Activated CD8-positive, alpha-beta T cell treated with anti-CD3 and anti-CD28 coated beads for 36 hours (primary cell): ENCODE measurements at places on chromosomes 2 and 18. TPM values are rescaled to one million over a fixed set of nuclear protein-coding genes. Genes with fewer than 3 reads are reported as not detected.
A peak's percentile ranks its signal among the peaks of the same experiment; 100 is the strongest.

- no peak overlapping the region for H3K4me3 ChIP-seq
- peaks cover 40% of the 10 kb centered on the region for H3K27me3 ChIP-seq
- H3K27ac ChIP-seq = no peak overlapping the region
- DNase-seq = no peak
- H3K4me1 ChIP-seq = peaks cover 12% of the 10 kb centered on the region
These were observed 2.0 kb upstream of the TUBB6 start for GRCh38 chr18:12305930-12306629.

DNA sequence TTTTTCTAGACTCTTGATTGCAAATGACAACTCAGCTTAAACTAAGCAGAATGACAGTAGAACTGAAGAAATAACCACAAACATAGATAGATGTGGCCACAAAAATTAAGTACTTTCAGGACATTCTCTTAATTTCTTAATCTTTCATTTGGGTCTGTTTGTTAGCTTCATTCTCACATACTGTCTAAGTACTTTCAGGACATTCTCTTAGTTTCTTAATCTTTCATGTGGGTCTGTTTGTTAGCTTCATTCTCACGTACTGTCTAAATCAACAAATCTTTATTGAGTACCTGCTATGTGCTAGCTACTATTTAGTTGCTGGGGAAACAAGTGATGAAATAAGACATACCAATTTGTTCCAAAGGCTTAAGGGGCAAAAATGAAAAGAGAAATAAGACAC, 35.1 kb downstream of the FAM117B start:
- H3K4me3 ChIP-seq = peak overlapping the region; percentile 60
- H3K27ac ChIP-seq = peak overlapping the region; percentile 81
- DNase-seq = no peak
- no peaks in the 10 kb centered on the region for H3K27me3 ChIP-seq
- peaks cover 19% of the 10 kb centered on the region for H3K36me3 ChIP-seq

- no peak overlapping the region for H3K4me3 ChIP-seq
- H3K27me3 ChIP-seq = no peaks in the 10 kb centered on the region
- H3K27ac ChIP-seq = no peak overlapping the region
- no peak for DNase-seq
- H3K36me3 ChIP-seq = no peaks in the 10 kb centered on the region
These were observed 151.5 kb downstream of the ERBB4 start for GRCh38 chr2:212387146-212387545.

DNA sequence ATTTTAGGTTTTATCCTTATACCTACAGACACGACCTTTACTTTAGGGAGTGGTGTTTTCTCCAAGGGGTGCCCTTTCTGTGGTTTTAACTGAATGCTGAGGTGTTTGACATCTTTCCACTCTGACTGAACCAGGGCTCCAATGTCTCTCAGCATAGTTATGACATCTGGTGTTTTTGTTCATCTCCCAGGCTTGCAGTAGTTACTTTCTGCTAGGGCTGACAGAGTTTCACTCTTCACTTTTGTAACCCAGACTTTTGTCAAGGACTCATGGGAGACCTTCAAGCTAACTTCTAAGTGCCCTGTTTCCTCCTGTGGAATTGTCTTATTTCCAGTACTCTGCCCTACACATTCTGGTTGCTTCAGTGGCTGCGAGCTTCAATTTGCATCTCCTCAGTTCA, 103.1 kb downstream of the CCDC85A start:
- H3K4me3 ChIP-seq = no peak overlapping the region
- H3K36me3 ChIP-seq = no peaks in the 10 kb centered on the region
- H3K27me3 ChIP-seq = no peaks in the 10 kb centered on the region
- no peak overlapping the region for H3K27ac ChIP-seq

GRCh38 chr2:210528716-210529115, 27.7 kb upstream of the CPS1 start:
- H3K4me1 ChIP-seq = no peaks in the 10 kb centered on the region
- H3K27ac ChIP-seq = no peak overlapping the region
- H3K4me3 ChIP-seq = no peak overlapping the region
- DNase-seq = no peak
- H3K27me3 ChIP-seq = peaks cover 11% of the 10 kb centered on the region
- no peaks in the 10 kb centered on the region for H3K36me3 ChIP-seq

- H3K27me3 ChIP-seq = no peaks in the 10 kb centered on the region
- no peak for DNase-seq
- no peak overlapping the region for H3K27ac ChIP-seq
- no peak overlapping the region for H3K4me3 ChIP-seq
- H3K36me3 ChIP-seq = no peaks in the 10 kb centered on the region
These were observed 10.5 kb upstream of the B3GNT7 start for GRCh38 chr2:231384970-231385369.

DNA sequence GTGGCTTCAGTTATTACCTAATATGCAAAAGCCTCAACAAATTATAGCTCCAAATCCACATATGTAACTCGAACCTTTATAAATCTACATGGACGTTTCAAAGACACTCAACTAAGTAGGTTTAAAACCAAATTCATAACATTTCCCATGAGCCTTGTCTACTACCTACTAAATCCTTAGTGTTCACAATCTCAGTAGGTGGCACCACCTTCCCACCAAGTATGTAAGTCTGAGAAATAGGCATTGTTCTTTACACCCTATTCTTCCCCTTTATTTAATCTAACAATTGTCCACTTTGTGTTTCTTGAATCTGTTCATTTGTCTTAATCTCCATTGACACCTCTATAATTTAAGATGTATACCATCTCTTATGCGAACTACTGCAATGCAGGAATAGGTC, 4.6 kb downstream of the PIGN start:
- no peaks in the 10 kb centered on the region for H3K27me3 ChIP-seq
- no peak overlapping the region for H3K4me3 ChIP-seq
- peaks cover 3% of the 10 kb centered on the region for H3K36me3 ChIP-seq
- no peak for DNase-seq

DNA sequence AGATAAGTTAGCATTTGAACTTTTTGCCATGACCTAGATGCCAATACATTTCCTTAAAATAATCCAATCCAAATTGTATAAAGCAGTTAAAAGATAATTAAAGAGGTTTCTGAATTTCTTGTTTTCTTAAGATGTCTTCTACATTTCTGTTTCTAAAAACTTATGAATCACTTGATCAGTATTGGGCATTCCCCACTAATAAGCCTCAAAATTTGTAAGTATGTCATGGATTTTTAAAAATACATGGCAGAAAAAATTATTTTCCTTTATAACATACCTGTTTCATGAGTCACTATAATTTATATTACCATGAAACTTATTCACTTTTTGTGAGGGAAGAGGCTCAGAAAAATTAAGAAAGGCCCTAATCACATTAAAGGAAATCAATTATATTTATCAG, 90.3 kb upstream of the TFPI start:
- H3K4me1 ChIP-seq = no peaks in the 10 kb centered on the region
- no peak overlapping the region for H3K27ac ChIP-seq
- no peak overlapping the region for H3K4me3 ChIP-seq

GRCh38 chr18:23591011-23591410, 4.7 kb upstream of the NPC1 start:
- H3K36me3 ChIP-seq = no peaks in the 10 kb centered on the region
- DNase-seq = no peak
- no peaks in the 10 kb centered on the region for H3K27me3 ChIP-seq
- peaks cover 6% of the 10 kb centered on the region for H3K4me1 ChIP-seq

DNA sequence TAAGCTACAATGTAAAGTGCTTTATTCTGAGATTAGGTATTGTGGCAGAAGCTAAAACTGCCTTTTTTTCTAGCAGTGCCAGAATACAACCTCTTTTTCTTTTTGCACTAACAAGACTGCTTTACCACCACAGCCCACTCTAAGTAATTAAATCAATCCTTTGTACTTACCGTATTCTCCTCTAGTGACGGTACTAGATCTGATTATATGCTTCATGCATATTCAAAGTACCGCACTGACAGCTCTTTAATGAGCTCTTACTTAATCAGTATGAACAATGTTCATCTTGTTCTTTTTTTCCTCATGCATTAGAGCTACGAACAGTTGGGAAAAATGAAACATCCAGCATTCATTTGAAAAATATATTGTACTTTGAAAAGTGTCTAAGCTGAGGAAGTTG, 16.1 kb upstream of the OTX1 start:
- H3K36me3 ChIP-seq = no peaks in the 10 kb centered on the region
- DNase-seq = no peak
- H3K27me3 ChIP-seq = peaks cover 1% of the 10 kb centered on the region
- no peaks in the 10 kb centered on the region for H3K4me1 ChIP-seq

GRCh38 chr2:173831312-173832229, 133.6 kb downstream of the SP3 start:
- peaks cover 7% of the 10 kb centered on the region for H3K27me3 ChIP-seq
- peaks cover 3% of the 10 kb centered on the region for H3K4me1 ChIP-seq
- DNase-seq = no peak
- H3K36me3 ChIP-seq = no peaks in the 10 kb centered on the region

DNA sequence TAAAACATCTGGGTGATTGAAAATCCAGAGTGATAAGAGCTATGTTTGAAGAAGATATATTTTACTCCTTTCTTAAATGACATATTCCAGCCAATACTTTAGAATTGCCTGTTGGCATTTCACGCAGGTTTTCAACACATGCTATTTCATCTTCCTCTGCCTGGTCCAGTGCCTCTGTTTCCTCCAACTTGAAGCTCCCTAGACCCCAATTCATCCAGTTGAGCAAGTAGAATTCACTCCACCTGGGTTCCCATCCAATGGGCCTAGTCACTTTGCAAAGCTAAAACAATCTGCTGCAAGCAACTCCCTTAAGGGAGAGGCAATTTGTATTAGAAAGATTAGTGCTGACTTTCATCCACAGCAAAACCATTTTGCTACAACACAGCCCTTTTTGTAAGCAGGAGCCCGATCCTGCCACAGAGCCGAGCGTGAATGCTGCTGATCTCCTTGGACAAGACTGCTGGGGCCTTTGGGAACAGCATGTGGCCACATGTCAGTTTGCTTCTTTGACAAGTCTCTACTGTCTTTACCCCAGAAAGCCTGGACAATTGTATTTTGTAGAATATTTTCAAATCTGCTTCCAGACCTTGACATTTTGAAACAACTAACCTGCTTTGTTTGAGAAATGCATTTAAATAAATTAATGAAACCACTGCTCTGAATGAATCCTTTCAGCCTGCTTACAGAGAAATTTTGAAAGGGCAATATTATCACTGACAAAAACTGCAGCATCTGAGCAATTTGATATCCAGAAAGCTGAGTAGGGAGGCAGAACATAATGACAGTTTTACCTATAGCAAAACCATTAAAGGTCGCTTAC, 259.1 kb downstream of the TDRD15 start:
- peaks cover 1% of the 10 kb centered on the region for H3K27me3 ChIP-seq
- no peaks in the 10 kb centered on the region for H3K36me3 ChIP-seq
- DNase-seq = no peak
- H3K4me1 ChIP-seq = no peaks in the 10 kb centered on the region
- H3K27ac ChIP-seq = no peak overlapping the region

GRCh38 chr2:192228685-192229084, 34.0 kb upstream of the TMEFF2 start:
- H3K4me1 ChIP-seq = no peaks in the 10 kb centered on the region
- no peaks in the 10 kb centered on the region for H3K27me3 ChIP-seq
- H3K36me3 ChIP-seq = no peaks in the 10 kb centered on the region
- no peak overlapping the region for H3K4me3 ChIP-seq
- no peak for DNase-seq
- H3K27ac ChIP-seq = no peak overlapping the region

GRCh38 chr2:59277671-59278070, 1036.5 kb upstream of the FANCL start:
- H3K4me3 ChIP-seq = no peak overlapping the region
- no peak overlapping the region for H3K27ac ChIP-seq
- peaks cover 3% of the 10 kb centered on the region for H3K27me3 ChIP-seq
- DNase-seq = no peak

- H3K27me3 ChIP-seq = no peaks in the 10 kb centered on the region
- no peaks in the 10 kb centered on the region for H3K4me1 ChIP-seq
- DNase-seq = no peak
- no peak overlapping the region for H3K27ac ChIP-seq
These were observed 277.1 kb upstream of the CCDC68 start for GRCh38 chr18:55236150-55236931.

DNA sequence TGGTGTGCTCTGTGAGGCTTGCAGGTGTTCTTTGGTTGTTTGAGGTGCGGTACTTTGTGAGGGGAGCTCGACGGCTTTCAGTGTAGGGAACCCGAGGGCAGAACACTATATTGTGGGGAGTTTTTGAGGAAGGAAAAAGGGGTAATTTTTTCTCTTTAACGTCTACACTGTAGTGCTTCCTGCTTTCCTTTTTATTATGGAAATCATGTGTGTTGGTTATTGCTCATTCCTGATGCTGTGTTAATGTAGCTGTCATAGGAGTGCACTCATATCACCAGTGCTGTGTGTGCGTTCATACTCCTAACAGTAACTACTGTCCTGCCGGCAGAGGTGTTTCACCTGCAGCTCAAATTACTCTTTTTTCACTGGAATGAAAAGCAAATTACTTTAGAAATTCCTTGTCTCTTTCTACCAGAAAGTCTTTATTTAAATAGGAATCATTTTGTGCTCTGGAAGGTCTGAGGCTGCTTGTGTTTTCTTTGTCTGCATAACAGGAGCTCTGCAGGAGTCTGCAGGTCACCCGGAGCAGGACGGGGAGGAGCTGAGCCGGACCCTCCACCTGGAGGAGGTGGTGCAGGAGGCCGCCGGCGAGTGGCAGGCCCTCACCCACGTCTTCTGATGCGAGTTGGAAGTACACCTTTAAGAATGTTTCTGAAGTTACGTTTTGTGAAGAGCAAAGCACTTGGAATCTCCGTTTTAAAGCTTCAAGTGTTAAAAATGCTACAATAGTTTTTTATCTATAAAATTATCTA, 145.5 kb downstream of the ZNF236 start:
- H3K27me3 ChIP-seq = no peaks in the 10 kb centered on the region
- no peak overlapping the region for H3K27ac ChIP-seq
- no peak overlapping the region for H3K4me3 ChIP-seq
- H3K4me1 ChIP-seq = peaks cover 24% of the 10 kb centered on the region
- peaks cover 21% of the 10 kb centered on the region for H3K36me3 ChIP-seq
- no peak for DNase-seq

HOXD10 gene
- not detected for total RNA-seq

CDH19 gene
- not detected for total RNA-seq

ZNG1B gene
- 47.4 TPM for total RNA-seq

GKN1 gene
- not detected for total RNA-seq

CRACDL gene
- 0.09 TPM for total RNA-seq

SGPP2 gene
- 2.8 TPM for total RNA-seq

FIGLA gene
- total RNA-seq = not detected

CPSF3 gene
- 72.2 TPM for total RNA-seq

LOXHD1 gene
- total RNA-seq = 0.11 TPM

TMEM169 gene
- 0.76 TPM for total RNA-seq

ASIC4 gene
- total RNA-seq = not detected
